NAMALWA (cell line): ENCODE measurements at places on chromosomes 4 and X.
A peak's percentile ranks its signal among the peaks of the same experiment; 100 is the strongest.

DNA sequence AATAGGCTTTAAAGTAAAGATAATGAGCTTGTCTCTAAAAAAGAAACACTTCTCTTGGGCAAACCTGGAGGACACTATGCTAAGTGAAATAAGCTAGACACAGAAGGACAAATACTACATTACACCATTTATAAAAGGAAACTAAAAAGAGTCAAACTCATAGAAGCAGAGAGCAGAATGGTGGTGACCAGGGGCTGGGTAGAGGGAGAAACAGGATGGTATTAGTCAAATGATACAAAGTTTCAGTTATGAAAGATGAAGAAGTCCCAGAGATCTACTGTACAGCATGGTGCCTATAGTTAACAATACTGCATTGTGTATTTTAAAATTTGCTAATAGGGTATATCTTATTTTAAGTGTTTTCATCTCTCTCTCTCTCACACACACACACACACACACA is 28.5 kb downstream of the ACSL4 start:
- no peak for DNase-seq

- peak; percentile 1 for DNase-seq
Measured at GRCh38 chrX:77070202-77070918, 376.8 kb upstream of the FGF16 start.

DNA sequence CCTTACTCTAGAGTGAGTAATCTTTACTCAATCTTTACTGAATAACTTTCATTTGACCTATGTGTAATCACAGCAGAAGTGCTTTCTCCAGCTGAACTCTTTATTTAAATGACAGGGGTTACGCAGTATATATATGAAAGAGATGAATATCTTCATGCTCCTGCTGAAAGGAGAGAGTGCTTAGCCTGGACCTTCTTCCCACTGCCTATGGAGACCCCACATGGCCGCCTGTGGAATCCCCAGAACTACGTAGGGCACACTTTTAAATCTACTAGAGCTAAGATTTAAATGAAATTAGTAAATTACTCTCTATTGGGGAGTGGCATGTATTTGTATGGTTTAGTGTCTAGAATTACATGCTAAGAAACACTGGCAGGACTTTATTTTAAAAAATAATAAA is 391.2 kb downstream of the ANKRD50 start:
- no peak for DNase-seq

- DNase-seq, result no peak
Measured at GRCh38 chrX:12390301-12390700, 252.0 kb downstream of the FRMPD4 start.

DNA sequence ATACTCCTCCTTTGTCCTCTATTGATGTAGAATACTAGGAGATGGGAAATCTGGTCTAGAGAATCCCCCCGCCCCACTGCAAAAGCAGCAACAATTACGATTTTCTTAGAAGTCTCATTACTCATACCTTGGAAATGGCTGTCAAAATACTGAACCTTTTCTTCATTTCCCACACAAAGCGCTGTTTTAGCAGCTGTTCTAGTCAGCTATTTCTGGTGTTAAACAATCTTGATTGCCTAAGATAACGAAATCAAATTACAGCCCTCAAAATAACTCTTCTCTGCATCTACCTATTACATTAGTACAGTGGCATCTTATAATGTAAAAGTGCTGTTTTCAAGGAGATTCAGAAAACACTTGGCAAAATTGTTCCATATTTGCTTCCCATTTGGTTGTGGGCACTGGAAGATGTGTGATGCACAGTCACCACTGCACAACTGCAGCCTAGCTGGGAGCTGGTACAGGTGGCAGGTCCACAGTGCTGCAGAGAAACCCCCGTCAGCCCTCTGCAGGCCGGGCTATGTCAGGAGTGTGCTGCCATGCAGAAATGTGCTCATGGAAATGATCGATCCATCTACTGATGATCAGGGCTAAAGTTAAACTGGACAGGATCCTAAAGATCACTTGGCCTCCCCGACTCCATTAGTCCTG is 50.4 kb downstream of the TBC1D9 start:
- no peak for DNase-seq
